ENCODE measurements at places on chromosomes 2 and 18.
A peak's percentile ranks its signal among the peaks of the same experiment; 100 is the strongest.

- no peak for DNase-seq
Observed at GRCh38 chr2:232884001-232884421, 13.9 kb downstream of the SNORC start.

DNA sequence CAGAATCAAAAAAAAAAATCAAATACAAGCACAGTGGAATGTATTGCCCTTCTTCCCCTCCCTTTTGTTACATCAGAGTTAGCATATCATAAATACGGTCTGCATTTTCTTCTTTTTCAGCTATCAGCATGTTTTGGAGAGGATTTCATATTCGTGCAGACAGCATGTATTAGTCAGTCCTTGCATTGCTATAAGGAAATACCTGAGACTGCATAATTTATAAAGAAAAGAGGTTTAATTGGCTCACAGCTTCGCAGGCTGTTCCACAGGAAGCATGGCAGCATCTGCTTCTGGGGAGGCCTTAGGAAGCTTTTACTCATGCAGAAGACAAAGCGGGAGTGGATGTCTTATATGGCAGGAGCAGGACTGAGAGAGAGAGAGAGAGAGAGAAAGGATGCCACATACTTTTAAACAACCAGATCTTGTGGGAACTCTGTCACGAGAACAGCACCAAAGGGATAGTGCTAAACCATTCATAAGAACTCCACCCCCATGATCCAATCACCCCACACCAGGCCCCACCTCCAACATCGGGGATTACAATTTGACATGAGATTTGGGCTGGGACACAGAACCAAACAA lies 8.9 kb downstream of the IL1B start:
- DNase-seq = no peak

DNA sequence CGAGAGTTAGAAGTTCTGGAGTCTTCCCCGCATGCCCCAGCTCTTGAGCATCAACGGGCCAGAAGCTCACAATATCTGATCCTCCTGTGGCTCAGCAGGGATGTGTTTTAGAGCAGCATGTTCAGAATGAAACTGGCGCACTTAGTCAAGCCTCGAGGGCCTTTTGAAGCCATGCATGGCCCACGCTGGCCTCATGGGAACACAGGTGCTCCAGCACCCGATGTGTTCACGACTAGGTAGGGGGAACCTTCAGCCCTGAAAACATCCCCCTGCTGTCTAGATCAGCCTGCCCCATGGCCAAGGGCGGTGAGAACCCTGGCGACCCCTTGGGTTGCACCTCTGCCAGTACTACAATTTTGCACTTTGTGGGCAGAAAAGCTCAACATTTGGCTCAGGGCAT lies 32.8 kb downstream of the MSH6 start:
- no peak for DNase-seq

- DNase-seq = no peak
Observed at GRCh38 chr2:220279840-220280239, 652.4 kb downstream of the SLC4A3 start.

DNA sequence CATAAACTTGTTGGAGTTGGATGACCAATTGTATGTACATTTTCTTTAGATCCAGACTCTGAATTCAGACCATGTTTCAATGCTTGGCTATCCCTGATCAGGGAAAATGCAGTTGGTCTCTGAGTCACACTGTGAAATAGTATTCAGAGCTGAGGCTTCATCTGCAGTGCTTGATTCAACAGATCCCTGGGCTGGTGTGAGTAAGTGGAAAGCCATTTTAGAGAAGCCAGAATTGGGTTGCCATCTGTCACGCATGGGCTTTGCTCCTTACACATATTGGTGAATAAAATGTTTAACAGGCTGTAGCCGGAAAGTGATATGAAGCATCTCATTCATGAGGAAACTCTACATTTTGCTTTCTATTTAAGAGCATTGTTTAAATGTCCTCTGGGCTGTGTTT lies 50.0 kb upstream of the ACYP2 start:
- no peak for DNase-seq

DNA sequence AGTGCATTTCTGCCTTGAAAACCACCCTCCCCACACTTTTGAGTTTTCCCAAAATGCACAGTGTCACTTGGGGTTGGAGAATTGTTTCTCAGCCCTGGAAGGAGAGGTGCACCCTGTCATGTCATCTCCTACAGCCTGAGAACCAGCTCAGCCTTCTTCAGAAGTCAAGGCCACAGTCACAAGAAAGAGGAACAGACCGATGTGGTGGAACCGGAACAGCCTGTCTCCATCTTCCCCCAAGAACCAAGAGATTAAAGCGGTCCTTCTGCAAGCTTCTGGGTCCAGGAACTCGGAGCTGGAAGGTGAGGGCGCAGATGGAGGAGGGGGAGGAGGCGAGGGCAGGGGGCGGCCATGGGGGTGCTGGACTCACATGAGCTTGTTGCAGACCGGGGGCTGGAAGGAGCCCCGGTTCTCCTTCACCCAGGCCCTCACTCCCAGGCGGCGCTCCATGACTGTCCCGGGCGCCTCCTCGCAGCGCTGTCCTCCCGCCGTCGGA lies 248 bp downstream of the HAAO start:
- DNase-seq = no peak

DNA sequence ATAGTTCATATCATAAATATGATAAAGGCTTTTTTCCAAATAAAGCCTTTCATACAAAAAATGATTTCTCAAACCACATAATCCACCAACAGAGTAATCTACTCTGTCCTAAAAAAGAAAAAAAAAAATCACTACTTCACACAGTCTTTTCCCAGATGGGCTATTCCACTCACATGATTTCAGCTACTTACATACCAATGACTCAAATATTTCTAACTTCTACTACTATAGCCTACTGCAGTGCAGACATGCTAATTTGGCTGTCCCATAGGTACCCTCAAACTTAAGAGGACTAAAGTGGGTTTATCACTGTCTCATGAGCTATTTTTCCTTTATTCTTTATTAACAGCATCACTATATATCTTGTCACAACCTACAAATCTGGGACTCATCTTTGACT lies 57.4 kb downstream of the SLC66A3 start:
- no peak for DNase-seq

DNA sequence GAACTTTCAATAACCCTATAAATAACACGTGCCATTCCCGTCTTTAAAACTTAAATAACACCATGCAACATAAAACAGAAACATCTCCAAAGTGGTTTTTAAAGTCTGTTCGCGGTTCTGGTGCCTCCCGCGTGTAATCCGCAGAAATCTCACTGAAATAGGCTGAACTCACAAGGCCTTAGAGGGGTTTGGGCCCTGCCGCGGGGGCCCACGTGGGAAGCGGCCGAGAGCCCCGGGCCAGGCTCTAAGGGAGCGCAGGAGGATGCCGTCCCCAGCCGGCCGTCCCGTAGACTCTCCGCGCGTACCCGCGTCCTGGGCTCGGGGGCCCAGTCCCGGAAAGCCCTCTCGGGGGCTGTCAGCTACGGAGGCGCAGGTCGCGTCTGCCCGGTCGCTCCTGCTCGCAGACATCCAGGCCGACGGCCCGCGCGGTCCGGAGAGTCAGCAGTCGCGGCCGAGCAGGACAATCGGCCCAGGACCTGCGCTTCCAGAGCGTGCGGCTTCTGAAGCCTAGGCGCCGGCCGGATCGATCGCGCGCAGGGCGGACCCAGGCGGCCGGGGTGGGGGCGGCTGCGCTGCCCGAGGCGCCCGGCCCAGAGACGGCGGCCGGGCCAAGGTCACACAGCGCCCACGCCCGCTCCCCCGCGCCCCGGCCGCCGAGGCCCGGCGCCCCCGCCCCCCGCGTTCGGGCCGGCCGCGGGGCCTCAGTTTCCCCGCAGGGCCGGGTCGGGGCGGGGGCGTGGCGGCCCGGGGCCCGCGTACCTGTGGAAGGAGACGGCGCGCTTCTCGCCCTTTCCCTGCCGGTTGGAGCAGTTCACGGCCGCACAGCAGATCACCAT lies 558 bp downstream of the THAP4 start:
- DNase-seq = no peak

GRCh38 chr2:21757805-21758430 lies 634.1 kb downstream of the TDRD15 start:
- no peak for DNase-seq

DNA sequence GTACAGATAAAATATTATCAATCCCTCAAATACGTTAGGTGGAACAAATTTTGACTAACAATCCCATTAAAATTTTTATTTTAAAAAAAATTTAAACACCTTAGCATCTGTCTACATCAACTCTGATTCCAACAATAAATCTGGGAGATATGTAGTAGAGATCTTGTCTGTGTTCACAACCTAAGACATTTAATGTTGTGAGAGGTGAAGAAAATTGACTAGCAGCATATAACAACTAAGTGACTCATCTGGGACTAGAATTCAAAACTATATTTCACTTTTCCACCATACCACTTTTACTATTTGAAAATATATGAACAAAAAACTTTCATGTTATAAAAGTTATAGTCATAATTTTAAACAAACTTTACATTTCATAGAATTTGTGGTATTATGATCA lies 97.9 kb downstream of the ATAD2B start:
- no peak for DNase-seq

DNA sequence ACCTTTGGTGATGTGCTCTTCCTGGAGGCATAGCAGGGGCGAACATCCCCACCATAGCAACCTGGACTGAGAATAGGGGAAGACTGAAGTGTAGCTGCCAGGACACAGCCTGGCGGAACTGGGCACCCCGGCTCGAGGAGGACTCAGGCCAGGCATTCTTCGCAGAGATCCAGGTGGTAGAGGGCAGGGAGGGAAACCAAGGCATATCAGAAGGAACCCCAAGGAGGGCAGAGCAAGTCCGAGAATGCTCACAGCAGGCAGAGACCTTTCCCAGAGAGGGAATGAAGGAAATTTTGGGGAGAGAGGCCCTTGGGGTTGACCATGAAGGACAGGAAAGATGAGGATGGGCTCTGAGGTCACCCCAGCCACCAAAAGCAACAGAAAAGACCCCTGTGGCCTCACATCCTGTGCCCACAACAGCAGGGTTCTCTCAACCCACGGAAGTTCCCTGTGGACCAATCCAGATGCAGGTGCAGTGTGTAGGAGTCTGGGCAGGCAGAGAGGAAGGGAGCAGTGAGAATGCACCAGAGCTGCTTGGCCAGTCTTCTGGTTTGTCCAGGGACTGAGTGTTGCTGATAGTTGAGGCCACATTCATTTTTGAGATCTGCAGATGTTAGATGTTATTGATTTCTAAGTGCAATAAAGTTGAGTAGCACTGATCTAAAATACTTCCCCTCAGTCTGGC lies 136.9 kb downstream of the PXDN start:
- no peak for DNase-seq

- peak; percentile 99 for DNase-seq
Observed at GRCh38 chr2:64989126-64989981, at the start of gene SLC1A4. TSS of gene SLC1A4 (plus strand) at chr2:64989399. CDS start at chr2:64989644, 245 bp downstream.

DNA sequence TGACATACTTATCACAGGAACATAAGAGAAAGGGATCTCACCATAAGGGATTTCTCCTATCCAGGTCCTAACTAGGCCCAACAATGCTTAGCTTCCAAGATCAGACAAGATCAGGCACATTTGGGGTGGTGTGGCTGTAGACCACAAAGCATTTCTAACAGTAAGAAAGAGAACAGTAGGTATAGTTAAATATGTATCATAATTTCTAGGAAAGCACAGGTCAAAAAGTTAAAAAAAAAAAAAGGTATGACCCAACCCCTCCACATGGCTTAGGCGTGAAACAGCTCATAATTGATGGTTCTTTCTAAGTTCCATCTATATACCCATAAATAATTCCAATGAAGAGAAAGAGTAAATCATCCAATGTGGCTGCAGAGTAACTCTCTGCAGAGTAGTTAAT lies 6.9 kb downstream of the PRKD3 start:
- no peak for DNase-seq

GRCh38 chr2:196205011-196205766 lies 33.8 kb upstream of the STK17B start:
- no peak for DNase-seq

DNA sequence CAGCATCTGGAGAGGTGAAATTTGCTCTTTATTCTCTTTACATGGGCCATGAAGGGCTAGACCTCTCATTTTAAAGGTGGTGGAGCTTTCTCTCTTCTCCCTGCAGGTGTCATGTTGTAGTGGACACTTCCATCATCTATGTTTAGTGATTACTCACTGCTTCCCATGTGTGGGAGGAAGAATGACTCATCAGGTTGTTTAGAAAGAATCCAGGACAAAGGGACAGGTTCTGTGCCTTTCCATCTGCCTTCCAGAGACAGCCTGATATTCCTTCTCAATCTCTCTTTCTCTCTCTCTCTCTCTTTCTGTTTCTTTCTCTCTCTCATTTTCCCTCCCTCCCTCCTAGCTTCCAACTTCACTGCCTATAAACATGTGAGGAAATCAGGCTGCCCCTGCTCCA lies 38.7 kb downstream of the SCG2 start:
- DNase-seq = no peak

- no peak for DNase-seq
Observed at GRCh38 chr2:126736133-126736874, 80.3 kb downstream of the GYPC start.

GRCh38 chr2:100870652-100871531 lies 51.0 kb downstream of the NPAS2 start:
- no peak for DNase-seq

- no peak for DNase-seq
Observed at GRCh38 chr18:48006415-48007175, 76.1 kb upstream of the SMAD2 start.

DNA sequence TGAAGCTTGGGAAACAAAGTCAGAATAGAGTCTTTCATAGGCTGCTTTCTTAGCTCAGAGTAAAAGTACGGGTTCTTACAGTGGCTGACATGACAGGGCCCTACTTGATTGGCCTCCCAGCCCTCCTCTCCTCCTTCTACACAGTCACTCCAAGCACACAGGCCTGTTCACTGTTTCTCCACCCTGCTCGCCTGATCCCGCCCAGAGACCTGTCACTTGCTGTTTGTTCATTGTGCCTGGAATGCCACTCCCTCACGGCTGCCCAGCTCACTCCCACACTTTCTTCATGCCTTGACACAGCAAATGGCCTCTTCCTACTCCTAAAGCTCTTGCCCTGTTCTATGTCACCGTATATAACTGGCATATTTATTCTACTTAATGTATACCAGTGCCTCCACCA lies 104.8 kb downstream of the MAP4K4 start:
- DNase-seq = no peak

DNA sequence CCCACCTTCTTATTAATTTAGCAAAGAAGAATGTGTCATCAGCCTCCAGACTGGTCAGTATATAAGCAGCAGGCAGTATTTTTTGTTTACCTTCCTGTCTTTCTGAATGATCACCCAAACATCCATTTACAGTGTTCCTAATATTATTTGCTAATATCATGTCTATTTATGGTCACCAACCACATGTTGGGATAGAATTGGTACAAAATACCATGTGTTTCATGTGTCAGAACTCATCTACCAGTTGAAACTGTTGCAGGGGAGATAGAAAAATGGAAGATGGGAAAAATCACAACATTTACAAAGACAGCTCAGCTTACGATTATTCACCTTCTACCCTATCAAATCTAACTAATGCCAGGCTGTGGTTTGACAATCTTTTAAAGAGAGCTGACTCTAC lies 66.2 kb downstream of the ANKRD44 start:
- DNase-seq = no peak
